ENCODE measurements at places on chromosomes 5 and 9. TPM values are rescaled to one million over a fixed set of nuclear protein-coding genes. Genes with fewer than 3 reads are reported as not detected.

IFNA2 gene
- not detected for total RNA-seq

PCA3 gene
- total RNA-seq, result not detected

ALDH1A1 gene
- total RNA-seq, result 162 TPM

CFAP77 gene
- total RNA-seq, result not detected

PDCD1LG2 gene
- 1.5 TPM for total RNA-seq

CTXN3 gene
- total RNA-seq, result not detected

INSL6 gene
- total RNA-seq, result not detected

- no peak overlapping the region for H3K4me3 ChIP-seq
- no peaks in the 10 kb centered on the region for H3K27me3 ChIP-seq
- no peaks in the 10 kb centered on the region for H3K36me3 ChIP-seq
- no peak overlapping the region for H3K27ac ChIP-seq
These were observed 23.8 kb upstream of the SLC46A2 start for GRCh38 chr9:112914524-112914923.

GRCh38 chr9:136762915-136763648, 1.2 kb downstream of the LCN15 start:
- H3K4me1 ChIP-seq, result no peaks in the 10 kb centered on the region
- no peak overlapping the region for H3K4me3 ChIP-seq
- peak; percentile 32 for DNase-seq
- H3K27ac ChIP-seq, result no peak overlapping the region

DNA sequence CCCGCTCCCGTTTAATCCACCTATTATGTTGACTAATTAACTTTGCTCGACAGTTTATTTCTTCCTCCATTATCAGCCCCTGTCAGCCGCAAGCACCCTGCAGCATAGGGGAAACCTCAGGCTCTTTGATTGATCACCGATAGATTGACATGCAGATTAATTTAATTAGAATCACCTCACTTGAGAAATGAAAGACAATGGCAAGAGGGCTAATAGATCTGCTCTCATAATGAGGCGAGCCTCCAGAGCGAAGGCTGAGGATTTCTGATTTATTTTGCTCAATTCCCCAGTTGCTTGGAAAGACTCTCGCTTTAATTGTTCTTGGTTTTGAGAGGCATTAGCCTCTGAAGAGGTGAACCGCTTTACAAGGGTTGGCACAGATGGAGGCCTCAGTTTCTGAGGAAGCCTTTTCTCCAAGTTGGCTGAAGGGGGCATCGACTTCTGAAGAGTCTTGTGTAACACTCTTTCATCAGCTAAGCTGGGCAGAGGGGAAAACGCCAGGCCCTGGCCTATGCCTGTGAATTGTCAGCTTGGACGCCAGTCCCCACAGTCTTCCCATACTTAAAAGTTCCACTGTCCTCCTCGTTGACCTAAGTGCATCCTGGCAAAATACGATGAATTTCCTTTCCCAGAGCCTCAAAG, 275.4 kb downstream of the EBF1 start:
- H3K27ac ChIP-seq, result no peak overlapping the region
- DNase-seq, result no peak
- no peaks in the 10 kb centered on the region for H3K27me3 ChIP-seq
- H3K36me3 ChIP-seq, result no peaks in the 10 kb centered on the region
- no peak overlapping the region for H3K4me3 ChIP-seq
- peaks cover 1% of the 10 kb centered on the region for H3K4me1 ChIP-seq

DNA sequence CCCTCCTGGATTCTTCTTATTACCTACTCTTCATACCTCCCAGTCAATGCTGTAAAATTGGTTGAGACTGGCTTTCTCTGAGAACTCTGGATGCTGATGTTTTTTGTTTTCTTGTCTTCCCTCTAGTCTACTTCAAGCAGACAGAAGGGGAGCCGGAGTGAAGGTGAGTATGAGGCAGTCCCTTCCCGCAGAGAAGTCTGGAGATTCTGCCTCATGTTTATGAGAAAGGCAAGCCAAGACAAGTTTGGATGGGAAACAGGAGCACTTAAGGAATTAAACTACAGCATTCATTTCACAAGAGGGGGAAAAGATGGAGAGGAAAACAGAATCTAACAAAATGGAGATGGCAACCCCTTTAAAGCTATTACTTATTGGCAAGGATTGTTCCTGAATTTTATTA, 246.1 kb downstream of the TRIM32 start:
- H3K27ac ChIP-seq, result no peak overlapping the region
- H3K4me3 ChIP-seq, result no peak overlapping the region
- H3K27me3 ChIP-seq, result no peaks in the 10 kb centered on the region

GRCh38 chr5:159010661-159011442, 88.9 kb downstream of the EBF1 start:
- H3K27me3 ChIP-seq, result no peaks in the 10 kb centered on the region
- H3K27ac ChIP-seq, result no peak overlapping the region
- H3K4me3 ChIP-seq, result peak overlapping the region; percentile 10
- H3K4me1 ChIP-seq, result no peaks in the 10 kb centered on the region

DNA sequence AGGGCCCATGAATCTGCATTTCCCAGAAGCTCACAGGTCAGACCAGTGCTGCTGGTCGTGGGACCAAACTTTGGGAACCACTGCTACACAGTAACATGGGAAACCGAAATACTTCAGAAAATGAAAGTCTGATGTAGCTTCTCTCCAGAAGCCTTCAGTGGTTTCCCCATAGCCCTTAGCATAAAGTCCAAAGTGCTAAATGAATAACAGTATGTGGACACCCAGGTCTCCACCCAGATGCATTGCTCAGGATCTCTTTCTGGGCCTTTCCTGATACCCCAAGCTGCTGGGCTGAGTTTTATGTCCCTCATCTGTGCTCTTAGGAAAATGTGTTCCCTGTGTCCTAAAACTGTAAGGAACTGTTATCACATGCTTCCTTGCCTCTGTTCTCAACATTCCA, 100.4 kb downstream of the NFIB start:
- no peaks in the 10 kb centered on the region for H3K4me1 ChIP-seq
- no peak overlapping the region for H3K27ac ChIP-seq
- no peak for DNase-seq
- no peaks in the 10 kb centered on the region for H3K36me3 ChIP-seq
- H3K27me3 ChIP-seq, result no peaks in the 10 kb centered on the region

DNA sequence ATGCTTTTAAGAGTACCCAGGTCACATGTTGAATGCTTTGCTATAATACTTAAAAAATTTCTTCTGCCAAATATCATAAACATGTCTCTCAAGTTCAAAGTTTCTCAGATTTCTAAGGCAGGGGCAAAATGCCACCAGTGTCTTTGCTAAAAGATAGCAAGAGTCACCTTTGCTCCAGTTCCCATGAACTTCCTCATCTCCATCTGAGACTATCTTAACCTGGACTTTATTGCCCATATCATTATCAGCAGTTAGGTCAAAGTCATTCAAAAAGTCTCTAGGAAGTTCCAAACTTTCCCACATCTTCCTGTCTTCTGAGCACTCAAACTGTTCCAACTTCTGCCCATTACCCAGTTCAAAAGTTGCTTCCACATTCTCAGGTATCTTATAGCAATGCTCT, 307.6 kb upstream of the TNC start:
- no peak overlapping the region for H3K4me3 ChIP-seq
- no peak for DNase-seq
- H3K27ac ChIP-seq, result no peak overlapping the region
- no peaks in the 10 kb centered on the region for H3K4me1 ChIP-seq
- H3K27me3 ChIP-seq, result no peaks in the 10 kb centered on the region

- H3K4me1 ChIP-seq, result no peaks in the 10 kb centered on the region
- H3K4me3 ChIP-seq, result no peak overlapping the region
- no peak overlapping the region for H3K27ac ChIP-seq
- no peak for DNase-seq
- H3K27me3 ChIP-seq, result no peaks in the 10 kb centered on the region
These were observed 567.7 kb downstream of the TLR4 start for GRCh38 chr9:118271936-118272335.

DNA sequence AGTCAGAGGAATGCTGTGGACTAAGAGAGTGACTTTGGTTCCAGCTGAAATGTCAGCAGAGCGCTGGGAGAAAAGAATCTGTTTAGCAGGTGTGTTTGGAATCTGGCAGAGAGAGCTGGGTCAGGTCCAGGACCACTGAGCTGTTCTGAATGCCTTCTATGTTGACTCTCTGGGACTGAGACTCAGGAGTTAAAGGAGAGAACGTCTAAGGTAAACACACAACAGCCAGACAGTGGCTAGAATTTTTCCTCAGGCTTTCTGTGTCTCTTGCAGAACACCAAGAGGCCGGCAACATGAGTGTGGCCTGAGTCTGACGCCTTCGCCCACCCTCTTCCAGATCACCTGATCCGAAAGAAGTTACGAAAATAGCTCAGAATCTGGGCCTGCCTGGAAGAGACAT, 107.2 kb upstream of the ZNF462 start:
- H3K4me1 ChIP-seq, result no peaks in the 10 kb centered on the region
- DNase-seq, result no peak
- H3K36me3 ChIP-seq, result no peaks in the 10 kb centered on the region

DNA sequence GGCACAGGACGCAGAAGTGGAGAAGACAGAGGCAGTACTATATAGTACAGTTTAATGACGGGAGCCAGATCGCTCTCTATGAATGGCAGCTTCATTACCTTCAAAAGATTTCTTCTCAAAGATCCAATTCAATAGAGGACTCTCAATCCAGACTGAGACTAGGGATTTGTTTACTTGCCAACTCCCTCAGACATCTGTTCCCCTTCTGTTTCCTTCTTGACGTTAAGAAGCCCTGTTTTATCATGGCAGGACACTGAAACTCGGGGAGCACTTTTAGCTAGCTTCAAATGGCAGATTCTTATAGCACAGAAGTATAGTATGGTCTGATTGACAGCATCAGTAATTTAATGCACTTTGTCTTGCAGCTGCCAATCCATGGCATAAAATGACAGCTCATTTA, 747.3 kb upstream of the C9orf72 start:
- H3K36me3 ChIP-seq, result no peaks in the 10 kb centered on the region
- DNase-seq, result no peak
- H3K27ac ChIP-seq, result no peak overlapping the region
- no peak overlapping the region for H3K4me3 ChIP-seq
- no peaks in the 10 kb centered on the region for H3K4me1 ChIP-seq
- H3K27me3 ChIP-seq, result no peaks in the 10 kb centered on the region

DNA sequence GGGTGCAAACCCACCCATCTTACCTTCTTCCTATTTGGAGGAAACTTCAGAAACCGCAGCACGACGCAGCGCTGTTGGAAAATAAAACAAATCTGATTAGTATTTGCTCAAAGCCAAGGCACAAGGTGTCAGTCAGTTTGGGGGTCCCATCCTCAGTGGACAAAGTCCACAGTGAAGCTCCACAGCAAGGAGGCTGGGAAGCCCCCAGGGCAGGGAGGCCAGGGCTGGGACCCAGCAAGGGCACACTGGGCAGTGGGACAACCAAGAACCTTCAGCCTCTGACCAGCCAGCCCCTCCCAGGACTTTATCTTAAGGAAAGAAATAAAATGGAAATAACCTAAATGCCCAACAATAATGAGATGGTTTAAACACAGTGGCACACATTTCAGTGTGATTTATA, 11.3 kb downstream of the IPPK start:
- no peak overlapping the region for H3K4me3 ChIP-seq
- H3K4me1 ChIP-seq, result peaks cover 2% of the 10 kb centered on the region
- H3K27me3 ChIP-seq, result no peaks in the 10 kb centered on the region
- no peak for DNase-seq

DNA sequence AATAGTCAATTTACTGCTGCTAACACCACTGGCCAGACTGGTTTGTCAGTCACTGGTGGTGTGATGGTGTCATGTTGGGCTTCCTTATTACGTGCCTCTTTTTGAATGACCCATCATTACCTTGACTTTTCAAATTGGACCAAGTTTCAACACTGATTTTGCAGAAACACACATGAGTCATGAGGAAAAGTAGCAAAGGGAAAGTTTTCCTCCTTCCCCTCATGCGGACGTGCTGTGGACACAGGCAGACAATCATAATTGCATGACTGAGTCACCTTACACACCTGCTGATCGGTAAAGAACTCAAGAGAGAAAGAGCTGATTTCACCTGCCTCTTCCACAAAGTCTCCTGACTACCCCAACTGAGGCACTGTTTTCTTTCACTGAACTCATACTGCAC, 324.5 kb downstream of the ARRDC3 start:
- no peak overlapping the region for H3K4me3 ChIP-seq
- H3K4me1 ChIP-seq, result peaks cover 5% of the 10 kb centered on the region
- H3K27me3 ChIP-seq, result no peaks in the 10 kb centered on the region
- no peak for DNase-seq
- no peaks in the 10 kb centered on the region for H3K36me3 ChIP-seq

GRCh38 chr5:82387001-82387818, 109.1 kb upstream of the RPS23 start:
- H3K4me3 ChIP-seq, result no peak overlapping the region
- peaks cover 10% of the 10 kb centered on the region for H3K4me1 ChIP-seq
- H3K27me3 ChIP-seq, result no peaks in the 10 kb centered on the region
- no peak for DNase-seq
- H3K36me3 ChIP-seq, result no peaks in the 10 kb centered on the region

GRCh38 chr5:1343931-1344901, 683 bp downstream of the CLPTM1L start:
- H3K27ac ChIP-seq, result no peak overlapping the region
- H3K4me1 ChIP-seq, result peaks cover 9% of the 10 kb centered on the region
- no peaks in the 10 kb centered on the region for H3K36me3 ChIP-seq

DNA sequence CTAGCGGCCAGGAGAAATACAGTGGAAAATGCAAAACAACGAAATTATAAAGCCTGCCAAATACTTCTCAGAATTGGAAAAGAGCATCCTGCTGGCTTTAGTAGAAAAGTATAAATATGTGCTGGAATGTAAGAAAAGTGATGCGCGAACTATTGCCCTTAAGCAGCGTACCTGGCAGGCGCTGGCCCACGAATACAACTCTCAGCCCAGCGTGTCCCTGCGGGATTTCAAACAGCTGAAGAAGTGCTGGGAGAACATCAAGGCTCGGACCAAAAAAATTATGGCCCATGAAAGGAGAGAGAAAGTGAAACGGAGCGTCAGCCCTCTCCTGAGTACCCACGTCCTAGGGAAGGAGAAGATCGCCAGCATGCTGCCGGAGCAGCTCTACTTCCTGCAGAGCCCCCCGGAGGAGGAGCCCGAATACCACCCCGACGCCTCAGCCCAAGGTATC, 15.0 kb downstream of the MSANTD3 start:
- DNase-seq, result no peak
- H3K4me1 ChIP-seq, result peaks cover 2% of the 10 kb centered on the region
- no peak overlapping the region for H3K27ac ChIP-seq
- H3K4me3 ChIP-seq, result no peak overlapping the region
- no peaks in the 10 kb centered on the region for H3K27me3 ChIP-seq

DNA sequence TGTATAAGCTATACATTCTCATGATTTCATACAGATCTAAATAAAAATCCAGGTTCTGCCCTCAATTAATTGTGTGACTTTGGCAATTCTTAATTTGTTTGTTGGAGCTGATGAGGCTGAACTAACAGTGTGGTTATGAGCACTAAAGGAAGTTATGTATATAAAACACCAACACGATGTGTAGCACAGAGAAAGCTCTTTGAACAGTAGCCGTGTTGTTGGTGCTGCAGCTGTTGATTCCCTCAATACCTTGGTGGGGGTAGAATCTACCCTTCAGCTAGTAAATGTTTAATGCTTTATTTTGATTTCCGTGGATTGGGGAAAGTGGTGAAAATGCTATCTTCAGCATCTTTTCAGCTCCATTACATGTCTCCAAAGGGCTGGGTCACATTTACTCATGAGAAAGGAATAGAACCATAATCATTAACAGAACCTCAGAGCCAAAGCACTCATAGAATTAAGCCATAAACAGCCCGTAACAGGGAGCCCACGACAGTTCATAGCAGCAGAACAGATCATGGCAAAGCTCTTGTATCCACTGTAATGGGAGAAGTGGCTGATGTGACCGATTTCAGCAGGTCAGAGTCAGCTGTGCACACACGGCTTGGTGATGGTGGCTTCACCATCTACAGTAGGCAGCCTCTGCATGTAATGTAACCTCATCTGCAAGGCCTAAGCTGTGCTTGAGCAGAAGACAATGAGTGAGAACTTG, 332.7 kb downstream of the DIRAS2 start:
- no peak overlapping the region for H3K27ac ChIP-seq
- no peaks in the 10 kb centered on the region for H3K27me3 ChIP-seq
- H3K36me3 ChIP-seq, result no peaks in the 10 kb centered on the region
- H3K4me3 ChIP-seq, result no peak overlapping the region
